RPMI8226 (cell line): ENCODE measurements at places on chromosomes 2 and 18.

DNA sequence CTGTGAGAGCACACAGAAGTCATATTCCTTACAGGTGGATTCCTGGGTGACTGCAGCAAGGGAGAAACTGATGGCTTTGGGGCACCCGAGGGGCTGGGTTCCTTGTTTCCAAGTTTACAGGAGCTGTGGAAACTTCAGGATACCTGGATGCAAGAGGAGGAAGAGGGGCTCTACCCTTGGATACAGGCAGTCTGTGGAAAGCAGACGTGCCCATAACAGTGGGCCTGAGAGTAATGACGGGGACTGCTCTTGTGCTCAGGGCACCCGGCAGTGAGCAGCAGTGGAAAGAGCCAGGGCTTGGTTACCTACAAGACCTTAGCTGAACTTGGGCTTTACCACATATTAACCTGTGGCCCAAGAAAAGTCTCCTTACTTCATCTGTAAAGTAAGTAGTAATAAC, 102.2 kb upstream of the TGFA start:
- no peak for DNase-seq

- DNase-seq: no peak
Measured at GRCh38 chr18:43635397-43635796, 358.1 kb upstream of the SYT4 start.

DNA sequence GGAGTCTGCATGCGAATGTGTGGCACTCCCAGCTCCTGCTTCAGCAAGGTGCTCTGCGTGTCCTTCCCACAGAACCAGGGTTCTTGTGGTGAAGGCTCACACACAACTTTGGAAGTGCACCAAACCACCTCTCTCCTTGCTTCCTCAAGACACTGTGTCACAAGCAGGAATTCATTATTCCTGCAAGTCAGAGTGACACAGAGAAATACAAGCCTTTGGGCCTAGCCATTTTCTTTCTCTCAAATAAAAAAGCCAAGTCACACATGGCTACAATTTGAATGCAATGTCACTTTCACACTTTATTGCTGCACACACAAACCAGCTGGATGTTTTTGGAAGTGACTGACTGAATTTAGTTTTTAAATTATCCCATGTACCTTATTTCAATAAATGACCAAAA, 30.1 kb upstream of the THOC1 start:
- DNase-seq: no peak

DNA sequence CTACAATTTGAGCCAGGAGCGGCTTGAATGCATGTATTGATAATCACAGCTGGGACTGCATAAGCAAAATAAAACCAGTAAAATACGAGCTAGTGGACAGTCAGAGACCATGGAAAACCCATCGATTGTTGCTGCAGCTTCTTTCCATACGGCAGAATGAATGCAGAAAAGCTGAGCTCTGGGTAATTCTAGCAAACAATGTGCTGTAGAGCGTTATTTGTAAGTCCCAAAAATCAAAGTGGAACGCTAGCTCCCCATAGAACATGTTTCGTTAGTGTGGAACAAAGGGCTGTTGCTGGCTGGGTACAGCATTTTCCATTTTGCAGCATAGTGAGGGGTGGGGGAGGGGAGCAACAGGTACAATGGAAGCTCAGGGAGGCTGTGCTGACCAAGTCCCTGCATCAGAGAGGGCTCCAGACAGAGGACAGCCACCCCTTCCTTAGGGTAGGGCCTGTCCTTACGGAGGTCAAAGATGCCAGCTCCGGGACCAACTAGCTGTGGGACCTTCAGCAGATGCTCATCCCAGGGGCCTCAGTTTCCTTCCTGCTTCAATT, 74.1 kb downstream of the BOD1L2 start:
- DNase-seq: no peak

DNA sequence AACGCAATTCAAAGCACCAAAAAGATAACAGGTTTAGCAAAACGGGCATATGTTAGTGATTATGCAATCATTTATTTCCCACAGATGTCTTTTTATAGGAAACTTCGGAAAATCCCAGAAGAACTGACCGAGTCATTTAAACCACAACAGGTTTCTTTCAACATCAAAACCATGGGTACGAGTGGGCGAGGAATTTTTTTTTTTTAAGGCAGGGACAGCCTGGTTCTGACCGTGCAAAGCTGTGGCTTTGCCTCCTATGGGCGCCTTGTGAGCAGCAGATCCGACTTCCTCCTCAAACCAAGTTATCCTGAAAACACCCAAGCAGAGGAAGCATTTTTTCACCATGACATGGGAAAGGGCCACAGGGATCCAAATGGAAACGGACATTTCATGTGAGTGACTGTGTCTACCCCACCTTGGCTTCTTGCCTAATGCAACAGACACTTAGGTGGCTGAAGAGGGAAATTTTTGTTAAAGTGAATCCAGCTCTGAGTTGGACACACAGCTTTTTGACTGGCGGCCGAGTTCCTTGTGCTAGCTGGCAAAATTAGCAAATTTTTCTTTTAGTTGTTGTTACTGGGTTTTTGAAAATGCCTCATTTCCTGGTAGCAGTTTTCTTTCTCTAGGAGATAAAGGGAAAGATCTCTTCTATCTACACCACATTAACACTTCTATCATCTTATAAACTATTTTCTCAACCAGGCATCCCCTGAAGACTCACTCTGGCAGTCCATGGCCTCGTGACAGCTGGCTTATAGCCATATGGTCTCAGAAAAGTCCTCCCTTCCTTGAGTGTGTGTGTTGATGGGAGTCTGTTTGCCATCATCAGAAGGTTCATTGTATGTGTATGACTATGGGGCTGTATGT, 487.4 kb upstream of the ZEB2 start:
- DNase-seq: no peak

DNA sequence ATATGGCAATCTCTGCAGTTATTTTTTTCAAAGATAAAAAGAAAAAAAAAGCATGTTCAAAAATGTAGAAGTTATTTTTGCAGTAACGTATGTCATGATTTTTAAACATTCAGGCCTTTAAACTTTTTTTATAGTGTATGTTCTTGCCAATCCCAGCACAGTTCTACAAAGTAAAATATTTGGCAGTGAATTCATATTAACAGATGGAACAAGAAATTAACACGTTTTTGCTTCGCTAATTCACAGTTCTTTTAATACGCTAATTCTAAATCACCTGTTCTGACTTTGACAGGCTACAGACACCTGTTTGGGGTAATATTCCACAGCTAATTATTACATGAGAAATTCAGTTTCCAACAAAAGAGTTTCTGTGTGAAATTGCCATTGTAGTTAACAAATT, 183.2 kb downstream of the ARHGAP15 start:
- DNase-seq: no peak

GRCh38 chr18:11570073-11570588, 39.3 kb upstream of the SLC35G4 start:
- DNase-seq: no peak

DNA sequence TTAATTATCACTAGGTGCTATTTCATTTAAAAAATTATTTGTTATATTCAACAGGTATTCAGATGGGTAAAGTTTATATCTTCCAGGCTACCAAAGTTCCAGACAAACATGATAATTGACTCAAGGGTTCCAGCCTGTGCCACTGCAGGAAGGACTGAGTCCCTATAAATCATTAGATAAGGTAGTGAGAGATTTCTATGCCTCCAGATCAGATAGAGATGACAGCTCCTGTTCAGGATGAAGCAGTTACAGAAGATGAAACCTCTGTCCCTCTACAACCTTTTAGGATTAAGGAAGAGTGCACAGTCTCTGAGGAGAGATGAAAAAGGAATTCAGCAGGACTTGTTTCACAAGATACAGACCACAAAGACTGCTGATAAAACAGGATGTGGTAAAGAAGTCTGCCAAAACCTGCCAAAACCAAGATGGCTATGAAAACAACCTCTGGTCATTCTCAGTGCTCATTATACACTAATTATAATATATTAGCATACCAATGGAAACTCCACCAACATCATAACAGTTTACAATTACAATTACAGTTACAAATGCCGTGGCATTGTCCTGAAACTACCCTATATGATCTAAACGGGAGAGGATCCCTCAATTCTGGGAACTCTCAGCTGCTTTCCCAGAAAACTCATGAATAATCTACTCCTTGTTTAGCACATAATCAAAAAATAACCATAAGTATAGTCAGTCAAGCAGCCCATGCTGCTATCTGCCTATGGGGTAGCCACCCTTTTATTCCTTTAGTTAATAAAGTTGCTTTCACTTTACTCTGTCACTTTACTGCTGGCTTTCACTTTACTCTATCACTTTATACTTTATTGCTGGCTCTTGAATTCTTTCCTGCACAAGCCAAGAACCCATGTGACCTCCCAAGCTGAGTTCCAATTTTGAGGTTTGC, 288.5 kb downstream of the PDE11A start:
- peak; percentile 49 for DNase-seq

DNA sequence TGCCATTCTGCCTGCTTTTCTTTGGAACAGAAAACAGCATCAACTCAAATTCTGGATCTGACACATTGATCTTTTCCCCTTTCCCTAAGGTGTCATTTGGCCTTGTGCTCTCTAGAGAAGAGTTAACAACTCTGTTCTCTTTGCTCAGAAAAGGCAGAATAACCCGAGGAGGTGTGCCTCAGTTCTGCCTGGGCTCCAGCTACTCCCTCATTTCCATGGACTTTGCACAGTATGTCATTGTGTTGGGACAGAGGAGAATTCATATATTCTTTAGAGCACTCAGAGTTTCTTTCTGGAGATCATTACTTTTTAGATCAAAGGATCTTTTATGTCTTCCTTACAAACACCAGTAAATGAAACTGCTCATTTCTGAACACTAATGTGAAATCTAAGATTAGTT, 249.1 kb downstream of the PHLPP1 start:
- DNase-seq: no peak

DNA sequence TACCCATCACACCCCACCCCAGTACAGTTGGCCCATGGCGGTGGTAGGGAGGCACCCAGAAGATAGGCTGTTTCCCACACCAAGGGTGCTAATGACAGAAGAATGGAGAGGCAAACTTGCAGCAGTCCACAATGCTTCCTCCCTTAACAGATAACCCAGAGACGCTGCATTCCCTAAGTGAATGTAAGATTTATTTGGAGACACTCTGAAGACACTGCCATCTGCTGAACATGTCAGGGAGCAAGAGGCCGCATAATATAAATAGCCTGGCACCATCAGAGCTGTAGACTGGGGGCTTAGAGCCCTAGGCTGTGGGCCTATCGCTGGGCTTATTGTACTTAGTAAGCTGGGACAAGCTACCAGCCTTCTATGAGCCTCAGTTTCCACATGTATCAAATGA, 2.2 kb upstream of the IWS1 start:
- DNase-seq: no peak

DNA sequence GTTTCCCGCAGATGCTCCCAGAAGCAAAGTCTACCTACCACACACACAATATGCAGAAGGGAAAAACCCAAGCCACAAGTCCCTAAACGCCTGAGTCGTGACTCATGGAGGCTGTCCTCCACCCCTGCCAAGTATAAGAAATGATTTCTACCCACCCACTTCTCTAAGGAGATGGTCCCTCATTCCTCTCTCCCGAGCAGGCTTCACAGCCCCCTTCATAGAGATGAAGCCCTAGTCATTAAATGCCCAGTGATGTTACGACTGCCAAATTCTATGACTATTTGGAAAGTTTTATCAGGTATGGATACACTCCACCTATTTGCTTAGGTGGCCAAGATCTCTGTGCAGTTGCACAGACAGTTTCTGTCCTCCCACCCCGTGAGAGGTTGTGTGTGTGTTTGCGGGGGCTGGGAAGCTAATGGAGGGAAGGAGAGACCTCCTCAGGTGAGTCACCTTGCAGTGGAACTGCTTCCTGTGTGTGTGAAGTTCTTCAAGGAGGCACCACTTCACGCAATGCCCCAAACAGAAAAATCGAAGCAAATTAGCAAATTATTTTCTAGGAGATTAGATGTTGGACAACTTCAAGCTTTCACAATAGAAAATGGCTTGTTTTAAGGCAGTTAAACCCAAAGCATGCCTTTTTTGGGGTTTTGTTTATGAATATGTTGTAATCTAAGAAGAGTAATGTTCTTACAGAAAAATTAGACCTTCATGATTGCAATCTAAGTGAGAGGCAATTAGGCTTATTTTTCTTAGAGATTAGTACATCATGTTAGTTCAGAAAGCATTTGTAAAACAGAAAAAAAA, 175.2 kb downstream of the TGIF1 start:
- peak; percentile 15 for DNase-seq

DNA sequence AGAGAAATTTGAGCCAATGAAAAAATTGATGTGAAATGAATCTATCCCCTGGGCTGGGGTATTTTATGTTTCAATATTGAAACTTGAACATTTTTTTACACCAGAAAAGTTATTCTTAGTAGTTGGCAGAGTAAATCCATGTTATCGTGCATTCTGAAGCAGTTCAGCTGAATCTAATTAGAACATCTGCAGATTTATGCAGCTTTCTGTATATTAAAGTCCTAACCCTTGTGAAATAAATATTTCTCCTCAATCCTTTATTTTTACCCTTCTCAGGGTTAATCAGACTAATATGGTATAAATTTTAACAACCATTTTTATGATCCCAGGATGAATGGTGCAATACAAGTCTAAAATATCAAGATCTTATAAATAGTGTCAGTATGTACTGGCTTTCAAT, 69.5 kb downstream of the CDH20 start:
- DNase-seq: no peak

GRCh38 chr18:59478591-59478990, 119.5 kb upstream of the LMAN1 start:
- no peak for DNase-seq

GRCh38 chr2:145484448-145485097, 964.7 kb upstream of the ZEB2 start:
- DNase-seq: no peak

DNA sequence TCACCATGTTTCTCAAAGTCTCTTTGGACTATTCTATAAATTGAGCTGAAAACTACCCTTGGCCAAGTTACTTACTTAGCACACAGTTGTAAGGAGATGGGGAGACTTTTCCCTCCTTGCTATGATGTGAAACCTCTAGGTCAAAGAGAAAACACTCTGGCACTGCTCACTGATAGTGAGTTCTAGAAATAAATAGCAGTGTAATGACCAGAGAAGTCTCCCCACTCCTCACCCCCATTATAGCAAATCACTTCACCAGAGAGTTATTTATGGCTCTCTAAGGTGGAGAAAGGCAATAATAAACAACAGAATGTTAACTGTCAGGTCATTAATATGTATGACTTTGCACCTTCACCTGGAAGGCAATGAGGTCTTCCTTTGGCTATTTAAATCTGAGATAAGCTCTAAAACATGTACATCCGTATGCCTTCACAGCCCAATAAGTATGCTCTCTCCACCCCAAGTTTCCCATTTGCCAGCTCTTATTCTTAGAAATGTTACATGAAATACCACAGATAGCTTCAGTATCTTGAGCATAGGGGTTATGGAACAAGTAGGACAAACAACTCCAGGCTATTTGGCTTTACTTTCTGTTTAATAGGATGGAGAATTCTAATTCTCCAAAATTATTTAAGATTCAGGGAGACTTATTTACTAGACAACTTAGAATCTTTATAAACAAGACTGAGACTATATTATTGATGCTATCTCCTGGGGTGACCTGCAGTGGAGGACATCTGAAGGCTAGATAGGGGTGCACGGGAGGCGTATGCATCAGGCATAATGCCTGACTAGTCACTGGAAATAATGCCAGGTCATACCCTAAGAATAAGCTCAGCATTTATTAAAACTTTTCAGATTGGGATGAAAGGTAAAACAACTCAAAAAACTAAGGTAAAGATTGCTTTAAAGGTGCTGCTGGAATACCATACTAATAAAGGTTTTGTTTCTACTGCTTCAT, 65.3 kb upstream of the DTNB start:
- DNase-seq: no peak

GRCh38 chr2:13607139-13607538, 890.4 kb downstream of the TRIB2 start:
- no peak for DNase-seq

- no peak for DNase-seq
Measured at GRCh38 chr2:158204741-158205165, 103.1 kb downstream of the UPP2 start.

- DNase-seq: no peak
Measured at GRCh38 chr2:241179899-241180298, 8.6 kb upstream of the ANO7 start.
